ENCODE measurements at places on chromosomes 3 and 15. TPM values are rescaled to one million over a fixed set of nuclear protein-coding genes. Genes with fewer than 3 reads are reported as not detected.
A peak's percentile ranks its signal among the peaks of the same experiment; 100 is the strongest.

DNA sequence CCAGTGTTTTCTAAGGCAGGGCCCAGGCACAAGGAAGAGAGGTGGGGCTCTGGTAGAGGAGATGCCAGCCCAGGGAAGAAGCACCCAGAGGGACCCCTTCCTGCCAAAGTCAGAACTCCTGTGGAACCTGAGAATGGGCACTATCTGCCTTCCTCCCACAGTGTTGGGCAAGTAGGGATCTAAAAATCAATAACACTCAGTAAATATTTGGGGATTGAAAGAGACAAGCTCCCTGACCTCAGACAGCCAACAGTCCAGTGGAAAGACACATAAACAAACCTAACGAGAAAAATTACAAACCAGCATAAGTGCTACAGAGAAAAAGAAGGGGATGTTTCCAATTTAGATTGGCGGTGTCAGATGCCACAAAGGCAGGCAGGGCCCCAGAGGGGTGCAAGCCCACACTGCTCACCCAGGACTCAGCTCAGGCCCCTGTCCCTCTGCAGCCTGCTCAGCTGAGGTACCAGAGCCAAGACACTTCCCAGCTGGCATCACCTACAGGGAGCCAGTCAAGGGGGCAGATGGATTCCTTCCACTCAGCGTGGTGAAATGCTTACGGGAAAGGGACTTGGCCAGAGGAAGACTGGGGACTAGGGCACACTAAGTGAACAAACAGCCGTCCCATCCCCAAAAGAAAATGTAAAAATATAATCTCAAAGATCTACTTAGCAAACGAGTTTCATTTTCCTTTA lies 15.9 kb downstream of the ADCY5 start:
- DNase-seq, result no peak

GRCh38 chr3:98613616-98614015 lies 20.2 kb upstream of the CPOX start:
- DNase-seq, result no peak

DNA sequence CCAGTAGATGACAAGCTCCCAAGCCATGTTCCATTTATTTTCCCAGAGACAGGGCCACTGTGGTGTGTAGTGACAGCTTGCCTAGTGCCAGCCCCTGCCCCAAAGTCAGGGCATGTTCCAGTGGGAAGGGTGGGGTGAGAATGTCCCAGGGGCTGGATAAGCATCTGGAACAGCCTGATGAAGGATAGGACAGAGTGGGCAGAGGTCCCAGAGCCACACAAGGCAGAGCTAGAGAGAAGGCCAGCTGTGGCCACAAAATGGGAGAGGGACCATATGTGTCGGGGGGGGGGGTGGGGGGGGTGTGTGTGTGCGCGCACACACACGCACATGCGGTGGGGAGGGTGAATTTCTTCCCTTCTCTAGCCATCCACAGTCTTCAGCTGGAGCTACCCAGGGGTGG lies 27.0 kb upstream of the TSPAN3 start:
- DNase-seq, result no peak

Gene ESYT3
- 1.8 TPM for total RNA-seq

GRCh38 chr3:179731544-179731943 lies 78.7 kb downstream of the USP13 start:
- no peak for DNase-seq

- no peak for DNase-seq
Measured at GRCh38 chr3:8979262-8979661, 16.0 kb upstream of the RAD18 start.

DNA sequence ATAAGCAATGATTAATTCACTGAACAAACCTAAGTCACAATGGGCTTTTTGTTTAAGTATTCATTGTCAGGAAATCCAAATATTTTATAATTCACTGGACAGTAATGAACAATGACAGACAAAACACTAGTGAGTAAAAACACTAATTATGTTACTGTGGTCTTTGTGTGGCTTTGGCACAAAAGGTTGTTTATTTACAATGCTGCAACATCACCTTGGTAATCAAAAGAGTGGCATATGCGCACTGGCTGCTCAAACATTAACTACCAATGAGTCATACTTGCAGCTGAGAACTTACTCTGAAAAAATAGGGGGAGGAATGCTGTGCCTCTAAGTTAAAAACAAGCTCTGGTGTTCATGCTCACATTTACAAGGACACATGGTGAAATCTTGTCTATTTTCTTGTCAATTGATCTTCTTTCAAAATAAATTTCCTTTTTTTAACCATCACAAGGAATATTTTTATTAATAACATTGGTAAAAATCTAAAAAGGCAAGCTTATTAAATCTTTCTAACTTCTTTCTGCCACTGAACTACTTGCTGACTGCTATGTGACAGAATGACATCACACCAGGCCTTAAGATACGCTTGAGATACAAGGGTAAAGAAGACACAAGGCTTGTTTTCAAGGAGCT lies 85.2 kb upstream of the PPIB start:
- no peak for DNase-seq

DNA sequence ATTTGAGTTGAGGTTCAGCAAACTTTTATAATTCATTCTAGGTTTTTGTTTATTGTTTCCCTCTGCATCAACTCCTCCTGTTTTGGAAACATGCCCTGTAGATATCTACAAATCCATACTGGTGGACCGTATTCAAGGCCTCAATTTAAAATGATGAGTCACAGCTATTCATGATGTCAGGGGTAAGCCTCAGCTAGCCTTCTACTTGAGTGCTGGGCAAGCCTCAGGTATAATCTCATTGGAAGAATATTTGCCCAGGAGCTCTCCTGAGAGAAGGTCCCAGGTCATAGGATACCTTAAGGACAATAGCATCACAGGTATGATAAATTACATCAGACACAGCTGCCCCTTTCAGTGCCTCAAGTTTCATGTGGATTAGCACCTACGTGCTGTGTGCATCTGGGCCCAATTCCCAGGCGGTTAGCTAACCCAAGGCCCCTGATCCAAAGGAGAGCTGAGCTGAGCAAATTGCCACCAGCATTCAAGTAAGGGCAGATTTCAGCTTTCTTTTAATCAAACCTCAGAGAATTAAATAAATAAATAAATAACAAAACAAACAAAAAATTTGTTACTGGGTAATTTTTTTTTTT lies 87.5 kb downstream of the KCNMB2 start:
- DNase-seq, result no peak

Gene CGNL1
- total RNA-seq, result 30.6 TPM

Gene CFAP100
- total RNA-seq, result not detected

DNA sequence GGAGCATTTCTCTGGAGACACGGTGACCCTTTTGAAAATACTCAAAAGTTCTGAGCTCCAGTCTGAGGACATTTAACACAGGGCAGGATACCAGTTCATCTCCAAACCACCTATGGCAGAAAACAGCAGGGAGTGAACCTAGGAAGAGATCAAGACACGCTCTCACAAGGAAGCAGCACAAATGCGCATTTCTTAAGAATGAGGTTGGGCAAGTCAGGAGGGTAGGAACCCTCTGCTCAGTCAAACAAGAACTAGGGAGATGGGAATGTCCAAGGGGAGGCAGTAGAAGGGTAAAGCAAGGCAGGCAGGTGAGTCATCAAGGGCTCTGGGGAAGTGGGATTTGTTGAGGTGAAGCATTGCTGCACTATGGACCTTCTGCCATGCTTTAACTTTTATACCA lies 60.3 kb upstream of the PSMD6 start:
- no peak for DNase-seq

Gene SNTN
- 0.16 TPM for total RNA-seq

- DNase-seq, result no peak
Measured at GRCh38 chr15:96330064-96330449, 443 bp upstream of the NR2F2 start.

- no peak for DNase-seq
Measured at GRCh38 chr3:108779496-108779895, 22.3 kb upstream of the RETNLB start.

Gene KLHL40
- total RNA-seq, result not detected

DNA sequence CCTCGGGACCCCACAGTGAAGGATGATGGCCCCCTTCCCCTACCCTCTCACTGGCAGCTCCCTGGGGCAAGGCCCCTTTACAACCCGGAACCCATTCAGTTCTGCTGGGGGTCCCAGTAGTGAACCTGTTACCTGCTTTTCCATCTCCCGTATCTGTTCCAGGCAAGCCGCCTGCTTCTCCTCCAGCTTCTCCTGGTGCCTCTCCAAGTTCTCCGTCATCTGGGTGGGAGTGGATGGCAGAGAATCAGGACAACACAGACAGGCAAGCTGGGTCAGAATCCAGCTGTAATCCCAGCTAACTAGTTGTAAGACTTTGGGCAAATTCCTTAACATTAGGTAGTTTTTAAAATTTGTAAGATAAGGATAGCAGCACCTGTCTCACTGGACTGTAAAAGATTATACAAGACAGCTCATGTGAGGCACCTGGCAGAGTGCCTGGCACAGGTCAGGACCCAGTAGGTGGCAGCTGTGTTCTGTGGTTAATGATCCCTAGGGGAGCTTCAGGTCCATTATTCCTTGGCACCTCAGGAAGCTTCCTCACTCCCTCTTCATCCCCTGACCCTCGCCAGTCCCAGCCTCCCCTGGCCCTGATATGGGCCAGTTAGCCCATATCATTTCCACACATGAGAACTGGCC lies 6.4 kb upstream of the ANKRD63 start:
- peak; percentile 79 for DNase-seq

DNA sequence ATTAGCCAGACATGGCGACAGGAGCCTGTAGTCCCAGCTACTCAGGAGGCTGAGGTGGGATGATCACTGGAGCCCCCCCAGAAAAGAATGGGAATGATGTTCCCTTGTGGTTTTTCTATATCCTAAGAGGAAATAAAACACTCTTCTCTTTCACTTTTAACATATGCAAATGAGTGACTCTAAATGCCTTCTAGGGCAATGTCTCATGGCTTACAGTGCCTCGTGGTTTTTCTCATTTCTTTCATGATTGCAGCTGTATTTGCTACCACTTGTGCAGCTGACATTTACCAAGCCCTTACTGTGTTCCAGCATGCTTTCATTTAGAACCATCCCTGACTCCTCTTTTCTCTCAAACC lies 26.4 kb downstream of the STOML1 start:
- DNase-seq, result no peak

GRCh38 chr3:178246004-178246403 lies 290.2 kb upstream of the KCNMB2 start:
- DNase-seq, result no peak

DNA sequence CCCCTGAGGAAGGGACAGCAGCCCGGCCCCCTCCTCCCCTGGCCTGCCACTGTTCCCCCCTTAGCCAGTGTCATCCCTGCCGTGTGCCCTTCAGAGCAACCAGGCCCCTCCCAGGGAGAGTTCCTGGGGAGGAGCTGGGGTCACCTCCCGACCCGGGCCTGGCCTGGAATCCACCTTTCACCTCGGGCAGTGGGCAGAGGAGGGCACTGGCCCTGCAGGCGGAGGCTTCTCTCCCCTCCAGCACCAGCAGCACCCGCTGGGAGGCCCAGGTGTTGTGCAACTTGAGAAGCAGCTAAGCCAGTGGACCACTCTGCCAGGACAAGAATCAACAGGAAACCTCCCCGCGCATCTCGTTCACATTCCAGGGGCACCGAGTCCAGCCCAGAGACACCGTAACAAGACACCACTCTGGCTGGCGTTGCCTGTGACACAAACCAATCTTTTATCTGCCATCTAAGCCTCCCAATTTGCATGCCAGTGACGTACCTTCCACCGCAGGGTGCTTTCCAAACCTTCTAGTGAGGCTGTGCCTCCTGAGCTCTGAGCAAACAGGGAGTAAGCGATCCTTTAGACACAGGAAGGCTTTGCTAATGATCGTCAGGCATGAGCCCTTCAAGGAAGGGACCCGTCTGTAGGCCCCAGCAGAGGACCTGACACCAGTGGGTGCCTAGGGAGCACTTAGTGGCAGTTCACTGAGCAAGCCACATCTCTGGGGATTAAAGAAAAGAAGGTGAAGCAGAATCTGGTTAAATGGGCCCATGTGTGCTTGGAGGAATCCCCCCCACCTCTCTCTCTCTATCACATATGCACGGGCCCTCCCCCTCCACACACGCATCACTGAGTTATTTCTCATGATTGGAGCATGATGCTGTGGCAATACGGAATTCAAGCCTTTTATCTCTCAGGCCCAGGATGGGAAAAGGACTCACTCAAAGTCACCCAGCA lies 98.9 kb upstream of the TLE3 start:
- peak; percentile 80 for DNase-seq

GRCh38 chr3:122390665-122391064 lies 6.7 kb downstream of the FAM162A start:
- no peak for DNase-seq

DNA sequence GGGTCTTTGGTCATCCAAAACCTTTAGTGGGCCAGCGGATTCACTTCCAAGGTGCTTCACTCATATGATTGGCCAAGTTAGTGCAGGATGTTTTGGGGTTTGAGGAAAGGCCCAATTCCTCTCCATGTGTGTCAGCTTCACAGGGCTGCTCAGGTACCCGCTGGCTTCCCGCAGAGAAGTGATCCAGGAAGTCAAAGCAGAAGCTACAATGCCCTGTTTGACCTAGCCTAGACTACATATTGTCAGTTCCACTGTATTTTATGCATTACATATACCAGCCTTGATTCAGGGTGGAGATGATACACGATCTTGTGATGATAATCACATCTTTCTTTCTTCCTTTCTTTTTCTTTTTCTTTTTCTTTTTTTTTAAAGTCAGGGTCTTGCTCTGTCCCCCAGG lies 32.1 kb downstream of the PDE8A start:
- no peak for DNase-seq

- no peak for DNase-seq
Measured at GRCh38 chr15:100180921-100181320, 160.9 kb downstream of the ADAMTS17 start.

DNA sequence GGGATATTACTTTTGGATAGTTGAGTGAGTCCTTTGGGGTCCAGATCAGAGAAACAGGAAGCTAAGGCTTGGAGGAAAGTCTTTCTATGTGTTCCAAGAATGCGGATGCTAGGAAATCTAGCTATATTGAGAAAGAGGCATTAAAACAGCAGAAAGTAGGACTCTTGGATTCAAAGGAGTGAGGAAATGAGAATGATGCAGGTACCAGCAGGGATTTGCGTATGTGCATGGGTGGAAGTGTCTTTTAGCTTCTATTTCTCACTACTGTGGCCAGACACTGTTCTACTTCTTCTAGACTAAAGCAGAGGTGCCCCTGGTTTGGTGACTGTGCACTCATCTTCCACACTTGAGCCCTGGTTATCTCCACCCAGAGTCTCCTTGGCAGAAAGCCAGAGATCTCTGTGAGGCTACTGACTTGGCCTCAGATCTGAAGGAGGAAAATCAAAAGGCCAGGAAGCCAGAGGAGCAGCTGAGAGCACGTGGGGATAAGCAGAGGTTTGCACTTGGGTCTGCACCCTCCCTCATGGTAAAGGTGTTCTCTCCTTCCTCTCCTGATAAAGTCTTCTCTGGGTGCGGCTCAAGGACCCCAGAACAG lies 44.3 kb downstream of the ATP2B2 start:
- DNase-seq, result no peak

Gene PLSCR2
- total RNA-seq, result 0.40 TPM
